ENCODE measurements at places on chromosomes 12 and 14.

- no peak for DNase-seq
Observed at GRCh38 chr12:81359736-81360135, 281.9 kb downstream of the ACSS3 start.

DNA sequence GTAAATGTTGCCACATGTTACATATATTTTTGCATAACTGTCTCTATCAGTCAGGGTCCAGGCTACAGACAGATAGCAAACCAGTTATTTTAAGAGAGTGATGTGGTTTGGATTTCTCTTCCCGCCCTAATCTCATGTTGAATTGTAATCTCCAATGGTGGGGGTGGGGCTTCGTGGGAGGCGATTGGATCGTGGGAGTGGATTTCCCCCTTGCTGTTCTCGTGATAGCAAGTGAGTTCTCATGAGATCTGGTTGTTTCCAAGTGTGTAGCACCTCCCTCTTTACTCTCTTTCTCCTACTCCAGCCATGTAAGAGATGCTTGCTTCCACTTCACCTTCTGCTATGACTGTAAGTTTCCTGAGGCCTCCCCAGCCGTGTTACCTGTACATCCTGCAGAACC, 704.2 kb upstream of the TBX3 start:
- no peak for DNase-seq

DNA sequence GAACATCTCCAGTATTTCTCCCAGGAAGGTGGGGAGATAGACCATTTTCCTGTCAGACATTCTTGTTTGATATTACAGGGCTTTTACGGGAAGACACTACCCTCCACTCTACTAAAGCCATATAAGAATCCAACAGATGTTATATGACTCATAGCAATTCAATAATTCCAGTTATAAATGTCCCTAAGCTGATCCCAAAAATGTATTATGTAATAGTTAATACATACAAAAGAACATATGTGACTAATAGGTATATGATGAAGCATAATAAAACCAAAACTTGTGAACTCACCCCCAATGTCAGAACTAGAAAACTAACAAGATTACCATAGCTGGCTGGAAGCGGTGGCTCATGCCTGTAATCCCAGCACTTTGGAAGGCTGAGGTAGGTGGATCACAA, 84.2 kb downstream of the EFCAB11 start:
- no peak for DNase-seq

- DNase-seq = no peak
Observed at GRCh38 chr14:93926245-93926872, 785 bp upstream of the FAM181A start.

DNA sequence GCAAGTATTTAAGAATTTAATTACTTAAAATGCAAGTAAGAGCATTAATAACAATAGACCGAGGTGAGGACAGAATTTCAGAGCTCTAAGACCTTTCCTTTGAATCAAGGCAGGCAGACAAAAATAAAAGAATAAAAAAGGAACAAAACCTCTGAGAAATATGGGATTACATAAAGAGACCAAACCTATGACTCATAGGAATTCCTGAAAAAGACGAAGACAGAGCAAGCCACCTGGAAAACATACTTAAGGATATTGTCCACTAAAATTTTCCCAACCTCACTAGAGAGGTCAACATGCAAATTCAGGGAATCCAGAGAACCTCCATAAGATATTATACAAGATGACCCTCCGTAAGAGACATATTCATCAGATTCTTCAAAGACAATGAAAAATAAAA, 325.1 kb downstream of the AEBP2 start:
- DNase-seq = no peak

DNA sequence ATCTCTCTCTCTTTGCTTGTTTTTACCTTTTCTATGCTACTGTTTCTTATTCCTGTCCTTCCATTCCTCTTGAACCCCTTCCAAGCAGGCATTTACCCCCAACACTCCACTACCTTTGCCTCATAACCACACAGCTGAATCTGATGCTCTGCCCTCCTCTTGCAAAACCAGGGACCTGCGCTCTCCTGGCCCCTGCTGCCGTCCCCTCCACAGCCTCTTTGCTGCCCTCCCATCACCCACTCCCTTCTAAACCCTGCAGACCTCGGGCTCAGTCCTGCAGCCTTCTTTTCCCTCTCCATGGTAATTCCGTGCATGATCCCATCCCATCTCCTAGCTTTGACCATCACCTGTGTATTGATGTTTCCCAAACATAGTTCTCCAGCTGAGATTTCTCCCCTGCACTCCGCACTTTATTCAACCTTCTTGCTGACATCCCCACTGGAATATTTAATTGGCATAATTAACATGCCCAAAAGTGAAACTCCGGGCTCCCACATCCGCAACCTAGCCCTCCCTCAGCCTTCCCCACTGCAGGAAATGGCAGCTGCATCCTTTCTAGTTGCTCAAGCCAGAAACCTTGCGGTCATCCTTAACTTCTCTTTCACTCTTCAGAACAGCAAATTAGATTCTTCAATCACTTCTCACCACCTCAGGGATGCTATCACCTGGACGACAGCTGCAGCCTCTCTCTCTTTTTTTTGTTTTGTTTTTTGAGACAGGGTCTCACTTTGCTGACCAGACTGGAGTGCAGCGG, 16.0 kb downstream of the FIGNL2 start:
- DNase-seq = no peak

DNA sequence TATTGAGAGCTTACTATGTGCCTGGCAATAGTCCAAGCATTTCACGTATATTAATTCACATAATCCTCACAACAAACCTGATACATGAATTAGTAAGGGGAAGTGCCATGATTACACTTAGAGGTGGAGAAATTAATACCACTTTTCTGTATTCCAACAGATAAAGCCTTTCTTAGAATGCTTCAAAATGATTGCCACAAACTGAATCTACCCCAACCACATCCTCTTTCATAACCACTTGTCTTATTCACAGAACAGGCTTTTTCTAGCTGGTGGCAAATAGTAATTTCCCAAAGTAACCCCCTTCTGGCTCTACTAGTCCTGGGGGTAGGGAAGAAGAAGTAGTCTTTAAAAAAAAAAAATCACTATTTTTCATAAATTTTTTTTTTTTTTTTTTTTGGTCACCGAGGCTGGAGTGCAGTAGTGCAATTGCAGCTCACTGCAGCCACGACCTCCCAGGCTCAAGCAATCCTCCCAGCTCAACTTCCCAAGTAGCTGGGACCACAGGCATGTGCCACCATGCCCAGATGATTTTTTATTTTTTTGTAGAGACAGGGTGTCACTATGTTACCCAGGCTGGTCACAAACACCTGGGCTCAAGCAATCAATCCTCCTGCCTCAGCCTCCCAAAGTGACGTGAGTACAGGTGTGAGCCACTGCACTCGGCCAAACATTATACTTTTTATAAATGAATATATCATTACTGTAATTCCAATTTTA, 59.0 kb upstream of the ARID2 start:
- no peak for DNase-seq

GRCh38 chr12:116389990-116390389, 112.5 kb upstream of the MED13L start:
- no peak for DNase-seq

- DNase-seq = no peak
Observed at GRCh38 chr12:30450872-30451271, 244.8 kb downstream of the IPO8 start.

GRCh38 chr12:122545855-122546254, 18.8 kb downstream of the KNTC1 start:
- DNase-seq = no peak

DNA sequence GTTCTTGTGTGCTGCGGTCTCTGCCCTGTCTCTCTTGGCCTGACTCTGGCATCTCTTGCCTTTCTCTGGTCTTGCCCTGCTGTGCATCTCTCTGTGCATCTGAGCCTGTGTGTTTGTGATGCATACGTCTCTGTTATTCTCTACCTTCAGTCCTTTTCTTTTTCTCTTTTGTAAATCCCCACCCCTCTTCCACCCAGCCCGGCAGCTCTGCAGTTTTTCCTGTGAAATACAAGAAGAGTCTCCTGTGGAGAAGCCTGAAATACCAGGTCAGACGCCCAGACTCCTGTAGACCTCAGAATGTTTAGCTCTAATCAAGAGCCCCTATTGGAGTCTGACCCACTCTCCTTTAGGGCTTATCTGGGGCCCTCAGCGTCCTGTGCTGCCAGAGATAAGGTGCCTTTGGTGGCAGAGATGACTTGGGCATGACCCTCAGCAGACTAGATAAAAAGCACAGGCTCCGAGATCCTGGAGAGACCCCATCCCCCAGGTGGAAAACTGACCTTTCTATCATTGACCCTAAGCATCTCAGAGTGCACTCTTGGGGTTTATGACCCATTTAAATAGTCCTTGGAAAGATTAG, 167.5 kb upstream of the SRRM4 start:
- no peak for DNase-seq

- DNase-seq = no peak
Observed at GRCh38 chr12:64733857-64734256, 25.3 kb downstream of the GNS start.

GRCh38 chr12:4215229-4216186, 58.1 kb upstream of the CCND2 start:
- no peak for DNase-seq

- DNase-seq = no peak
Observed at GRCh38 chr12:59620326-59620725, 24.5 kb downstream of the SLC16A7 start.

GRCh38 chr12:1806301-1807086, 13.9 kb upstream of the LRTM2 start:
- DNase-seq = no peak
